Caudate nucleus (tissue), 63 donors: ENCODE measurements at places on chromosomes 3 and 15.

- DNase-seq, result no peak
These were observed 199.5 kb upstream of the LPP start for GRCh38 chr3:187954516-187954872.

DNA sequence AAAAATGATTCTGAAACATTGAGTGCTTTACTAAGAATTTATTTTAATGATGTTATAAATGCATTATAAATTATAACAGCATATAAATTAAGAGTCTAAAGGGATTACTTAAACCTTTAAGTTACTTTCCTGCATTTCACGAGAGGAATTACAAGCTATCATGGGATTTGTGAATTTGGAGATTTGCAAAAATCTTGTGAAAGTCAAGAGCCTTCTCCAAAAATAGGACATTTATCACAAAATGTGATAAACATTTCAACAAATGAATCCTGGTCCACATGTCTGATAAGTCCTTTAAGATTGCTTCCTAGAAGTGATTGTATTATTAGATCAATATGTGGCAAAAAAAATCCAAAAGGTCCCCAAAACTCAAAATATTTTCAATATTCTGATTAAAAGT is 154.5 kb downstream of the ATP8B4 start:
- no peak for DNase-seq

DNA sequence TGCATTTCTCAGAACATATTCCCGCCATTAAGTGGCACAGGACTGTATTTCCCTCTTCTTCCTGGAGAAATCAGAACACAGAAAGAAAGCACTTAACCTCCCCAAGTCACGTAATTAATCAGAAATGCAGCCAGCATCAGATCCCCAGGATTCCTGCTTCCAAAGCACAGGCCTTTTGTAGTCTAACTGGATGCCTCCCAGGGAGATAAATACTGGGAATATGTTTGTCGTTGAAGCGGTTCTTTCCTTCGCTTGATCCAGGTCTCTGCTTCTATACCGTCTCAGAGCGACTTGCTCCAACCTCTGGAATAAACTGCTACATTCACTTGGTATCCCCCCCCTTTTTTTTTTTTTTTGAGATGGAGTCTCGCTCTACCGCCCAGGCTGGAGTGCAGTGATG is 198.6 kb downstream of the KBTBD8 start:
- DNase-seq, result no peak

GRCh38 chr15:66076591-66077319 is 176.8 kb downstream of the MEGF11 start:
- DNase-seq, result no peak

GRCh38 chr15:78438619-78439285 is 736 bp downstream of the IREB2 start:
- DNase-seq, result no peak

DNA sequence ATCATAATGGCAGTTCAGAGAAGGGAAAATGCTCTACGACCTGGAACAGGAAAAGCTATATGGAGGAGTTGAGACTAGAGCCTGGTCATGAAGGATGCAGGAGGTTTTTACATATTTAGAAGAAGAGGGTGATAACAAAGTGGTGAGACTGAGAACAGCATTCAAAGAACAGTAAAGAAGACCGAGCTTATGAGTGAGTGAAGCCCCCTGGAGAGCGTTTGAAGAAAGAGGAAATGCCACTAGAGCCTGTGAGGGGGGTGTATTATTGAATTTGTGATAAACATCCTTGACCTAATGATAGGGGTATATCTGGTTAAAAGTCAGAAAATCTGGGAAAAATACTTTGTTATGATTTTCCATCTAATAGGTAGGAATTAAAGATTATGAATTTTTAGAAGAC is 4.2 kb downstream of the PARP9 start:
- no peak for DNase-seq

DNA sequence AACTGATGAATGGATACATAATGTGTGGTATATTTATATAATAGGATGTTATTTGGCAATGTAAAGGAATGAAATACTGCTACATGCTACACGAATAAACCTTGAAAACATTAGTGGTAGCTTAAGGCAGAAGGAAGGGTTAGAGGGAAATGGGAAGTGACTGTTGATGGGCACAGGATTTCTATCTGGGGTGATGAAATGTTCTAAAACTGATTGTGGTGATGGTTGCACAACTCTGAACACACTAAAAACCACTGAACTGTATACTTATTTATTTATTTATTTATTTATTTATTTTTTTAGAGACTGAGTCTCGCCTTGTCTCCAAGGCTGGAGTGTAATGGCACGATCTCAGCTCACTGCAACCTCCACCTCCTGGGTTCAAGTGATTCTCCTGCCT is 24.8 kb upstream of the SHISA5 start:
- no peak for DNase-seq

DNA sequence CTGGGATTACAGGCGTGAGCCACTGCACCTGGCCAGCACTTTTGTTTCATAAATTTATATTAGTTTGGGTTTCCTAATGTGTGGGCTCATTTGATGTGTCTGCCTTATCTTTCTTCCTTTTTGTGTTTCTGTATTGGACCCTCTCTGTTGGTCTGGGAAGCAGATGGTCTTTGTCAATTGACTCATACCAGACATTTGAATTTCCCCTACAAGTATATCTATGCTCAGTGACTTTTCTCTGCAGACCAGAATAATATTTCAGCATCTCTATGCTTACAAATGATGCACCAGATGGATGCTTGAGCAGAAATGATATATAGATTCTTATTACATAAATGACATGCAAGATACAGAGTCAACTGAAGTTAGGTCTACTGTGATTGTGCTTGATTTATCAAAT is 329.9 kb upstream of the SLCO3A1 start:
- DNase-seq, result no peak

DNA sequence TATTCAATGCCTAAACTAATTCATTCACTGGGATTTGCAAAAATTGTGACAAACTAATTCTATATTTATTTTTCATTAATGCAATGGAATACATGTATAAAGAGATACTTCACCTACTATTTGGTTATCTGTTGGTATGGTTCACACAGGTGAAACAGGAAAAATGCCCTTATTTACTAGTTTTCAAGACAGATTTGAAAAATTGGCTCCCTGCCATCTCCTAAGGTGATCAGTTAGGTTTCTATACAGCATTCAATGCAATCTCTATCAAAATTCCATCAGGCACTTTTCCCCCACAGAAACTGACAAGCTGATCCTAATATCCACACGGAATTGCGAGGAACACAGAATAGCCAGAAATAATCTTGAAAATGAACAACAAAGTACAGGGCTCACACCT is 101.1 kb downstream of the DLG1 start:
- DNase-seq, result no peak

DNA sequence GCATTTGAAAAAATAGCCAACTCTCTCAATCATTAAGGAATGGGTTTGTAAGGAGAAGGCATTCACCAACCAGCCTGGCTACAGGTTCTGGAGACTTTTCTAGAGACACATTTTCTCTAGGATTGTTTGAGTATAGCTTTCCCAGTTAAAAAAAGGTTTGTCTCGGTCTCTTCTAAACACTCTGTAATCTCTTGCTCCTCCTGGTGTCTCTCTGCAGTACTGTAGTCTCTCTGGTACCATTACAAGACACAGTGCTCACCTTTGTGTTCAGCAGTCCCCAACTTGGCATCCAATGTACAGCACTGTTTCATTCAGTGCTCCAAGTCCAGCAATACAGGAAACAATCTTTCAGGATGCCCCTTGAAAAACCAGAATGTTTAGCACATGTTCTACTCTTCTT is 534.4 kb downstream of the ZNF385D start:
- DNase-seq, result no peak

- no peak for DNase-seq
These were observed 244.4 kb upstream of the STAC start for GRCh38 chr3:36135863-36136262.

DNA sequence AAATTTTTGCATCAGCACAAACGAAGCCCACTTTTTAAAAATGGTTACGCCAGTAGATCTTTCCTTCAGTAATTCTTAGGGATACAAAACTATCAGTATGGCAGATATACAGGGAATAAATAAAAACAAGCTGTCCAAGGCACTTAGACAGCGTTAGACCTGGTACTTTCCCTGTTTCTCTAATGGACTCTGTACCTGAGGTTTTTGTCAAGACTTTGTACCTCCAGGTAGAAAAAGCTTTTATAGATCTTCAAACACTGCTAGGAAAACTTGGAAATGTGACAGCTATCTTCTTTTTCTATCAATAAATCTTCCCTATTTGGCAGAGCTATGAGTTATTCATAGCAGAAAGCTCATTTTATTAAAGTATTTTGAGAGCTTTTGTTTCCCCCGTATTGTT is 477.8 kb downstream of the MAGI1 start:
- DNase-seq, result no peak

GRCh38 chr3:10992017-10992942 is at the start of gene SLC6A1:
Gene SLC6A1 (plus strand): TSS chr3:10992748. CDS start chr3:11017212, 24,464 bp downstream.
- DNase-seq, result peak; percentile 66

DNA sequence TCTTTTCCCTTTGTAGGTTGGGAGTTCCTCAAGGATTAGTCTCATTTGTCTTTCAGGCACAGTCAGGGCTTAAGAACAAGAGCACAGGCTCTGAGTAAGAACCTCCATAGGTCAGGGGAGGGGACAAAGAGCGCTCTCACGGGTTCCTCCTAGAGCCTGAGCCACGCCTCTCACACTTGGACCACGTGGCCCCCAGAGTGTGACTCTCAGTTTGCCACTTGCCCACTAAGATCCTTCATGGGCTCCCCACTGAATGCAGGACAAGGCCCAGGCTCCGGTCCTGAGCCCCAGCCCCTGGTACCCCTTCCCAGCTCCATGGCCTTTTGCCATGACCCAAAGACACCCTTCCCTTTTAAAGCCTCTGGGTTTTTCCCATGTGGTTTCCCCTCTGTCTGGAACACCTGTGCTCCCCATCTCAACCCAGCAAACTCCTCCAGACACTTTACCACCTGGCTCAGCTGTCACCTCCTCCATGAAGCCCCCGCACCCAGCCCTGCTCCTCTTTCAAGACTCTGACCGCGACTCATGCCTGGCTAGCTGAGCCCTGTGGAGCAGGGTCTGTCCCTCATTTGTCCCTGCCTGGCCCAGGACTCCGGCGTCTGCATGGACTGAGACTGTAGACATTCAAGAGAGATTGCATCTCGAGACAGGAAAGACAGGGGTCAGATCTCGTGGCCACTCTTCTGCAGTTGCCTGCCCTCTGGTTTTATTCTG is 32.7 kb downstream of the IQSEC1 start:
- DNase-seq, result no peak

GRCh38 chr3:184742676-184743135 is 30.8 kb upstream of the MAGEF1 start:
- DNase-seq, result no peak

- DNase-seq, result no peak
These were observed 255.6 kb upstream of the NECTIN3 start for GRCh38 chr3:110816008-110816407.

GRCh38 chr3:193489949-193490348 is 64.7 kb downstream of the ATP13A4 start:
- DNase-seq, result no peak

DNA sequence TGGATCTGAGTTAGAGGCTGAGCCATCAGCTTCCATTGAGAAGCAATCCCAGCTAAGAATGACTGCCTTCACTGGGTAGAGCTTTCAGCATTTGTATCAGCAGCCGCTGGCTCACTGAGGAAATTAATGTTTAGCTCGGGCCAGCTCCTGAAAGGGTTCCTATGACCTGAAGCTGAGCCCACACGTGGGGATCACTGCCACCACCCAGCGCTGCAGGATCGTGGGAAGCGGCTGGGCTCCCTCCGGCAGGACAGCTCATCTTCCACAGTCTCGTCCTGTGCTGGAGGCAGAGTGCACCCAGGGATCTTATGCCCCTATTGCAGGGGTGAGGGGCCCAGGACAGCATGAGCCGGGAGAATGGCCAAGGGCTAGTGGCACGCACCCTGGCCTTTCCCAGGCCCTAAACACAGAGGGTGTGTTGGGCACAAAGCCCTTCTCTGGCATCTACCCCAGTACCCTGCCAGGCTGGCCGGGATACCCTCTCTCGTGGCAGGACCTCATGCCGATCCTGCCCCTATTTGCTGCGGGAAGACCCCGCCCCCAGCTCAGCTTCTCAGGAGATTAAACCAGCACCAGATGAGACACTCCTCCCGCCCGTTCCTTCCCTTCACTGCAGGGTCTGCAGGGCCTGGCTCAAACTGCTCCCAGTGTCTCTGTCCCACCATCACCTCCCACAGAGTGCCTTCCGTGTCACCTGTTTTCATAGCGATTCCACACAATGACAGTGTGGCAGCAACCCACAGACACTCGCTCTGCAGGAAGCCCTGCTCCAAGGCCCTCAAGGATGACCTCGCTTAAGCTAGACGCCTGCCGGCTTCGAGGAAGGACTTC is 28.5 kb downstream of the KLHL25 start:
- no peak for DNase-seq
